ENCODE measurements at places on chromosomes 3 and 15.

- DNase-seq = no peak
Observed at GRCh38 chr3:186452517-186452916, 90.5 kb upstream of the DGKG start.

DNA sequence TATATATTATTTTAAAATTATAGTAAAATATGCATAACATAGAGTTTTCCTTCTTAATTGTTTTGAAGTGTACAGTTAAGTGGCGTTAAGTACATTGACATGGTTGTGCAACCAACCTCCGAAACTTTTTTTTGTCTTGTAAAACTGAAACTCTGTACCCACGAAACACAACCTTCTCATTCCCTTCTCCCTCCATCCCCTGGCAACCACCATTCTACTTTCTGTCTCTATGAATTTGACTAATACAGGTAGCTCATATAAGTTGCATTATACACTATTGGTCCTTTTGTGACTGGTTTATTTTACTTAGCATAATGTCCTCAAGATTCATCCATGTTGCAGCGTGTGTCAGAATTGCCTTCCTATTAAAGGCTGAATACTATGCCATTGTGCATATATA, 179.4 kb downstream of the SATB1 start:
- no peak for DNase-seq

DNA sequence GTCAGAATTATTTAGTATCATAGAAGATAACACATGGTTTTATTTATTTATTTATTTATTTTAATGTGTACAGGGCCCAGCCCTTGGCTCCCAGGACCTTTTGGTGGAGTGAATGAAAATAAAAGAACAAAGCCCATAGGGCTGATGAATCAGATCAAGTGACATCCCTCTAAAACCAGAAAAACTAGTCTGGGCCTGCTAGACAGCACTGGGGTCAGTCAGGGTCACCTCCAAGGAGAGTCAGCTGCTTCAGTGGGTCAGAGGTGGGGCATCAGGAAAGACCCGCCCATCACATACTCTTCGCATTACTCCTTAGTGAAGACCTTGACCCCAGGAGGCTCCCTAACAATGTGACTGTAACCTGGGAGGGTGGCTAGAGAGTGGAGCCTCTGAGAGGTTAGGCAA, 12.8 kb downstream of the PPCDC start:
- DNase-seq = no peak

- no peak for DNase-seq
Observed at GRCh38 chr3:58383904-58384303, 49.7 kb downstream of the PDHB start.

- no peak for DNase-seq
Observed at GRCh38 chr15:62795171-62795570, 247.4 kb upstream of the TPM1 start.

All from effector memory CD4-positive, alpha-beta T cell (primary cell).